Activated B cell treated with CpG ODN at 0.5 μM for 24 hours (primary cell): ENCODE measurements at places on chromosomes 1 and 21. TPM values are rescaled to one million over a fixed set of nuclear protein-coding genes. Genes with fewer than 3 reads are reported as not detected.

PRCC gene
- total RNA-seq = 80.4 and 81.4 TPM in 2 replicates

MSH4 gene
- 1.2 and 1.4 TPM in 2 replicates for total RNA-seq

LEPR gene
- total RNA-seq = 0.51 and 1.00 TPM in 2 replicates

S100A3 gene
- not detected in 2 replicates for total RNA-seq

TSPAN2 gene
- 0.91 TPM in 1 of 2 replicates, not detected in the other for total RNA-seq

G0S2 gene
- 2.1 and 2.3 TPM in 2 replicates for total RNA-seq

NTNG1 gene
- total RNA-seq = 5.7 and 5.8 TPM in 2 replicates

PODN gene
- not detected in 2 replicates for total RNA-seq

KIF17 gene
- not detected in 2 replicates for total RNA-seq

ZYG11A gene
- 1.3 and 1.5 TPM in 2 replicates for total RNA-seq

GSTM2 gene
- 9.2 and 11.0 TPM in 2 replicates for total RNA-seq

CRNN gene
- not detected in 2 replicates for total RNA-seq

PGD gene
- 108 and 112 TPM in 2 replicates for total RNA-seq

OR2T4 gene
- total RNA-seq = not detected in 2 replicates
